ENCODE measurements at places on chromosomes 3 and 15.

DNA sequence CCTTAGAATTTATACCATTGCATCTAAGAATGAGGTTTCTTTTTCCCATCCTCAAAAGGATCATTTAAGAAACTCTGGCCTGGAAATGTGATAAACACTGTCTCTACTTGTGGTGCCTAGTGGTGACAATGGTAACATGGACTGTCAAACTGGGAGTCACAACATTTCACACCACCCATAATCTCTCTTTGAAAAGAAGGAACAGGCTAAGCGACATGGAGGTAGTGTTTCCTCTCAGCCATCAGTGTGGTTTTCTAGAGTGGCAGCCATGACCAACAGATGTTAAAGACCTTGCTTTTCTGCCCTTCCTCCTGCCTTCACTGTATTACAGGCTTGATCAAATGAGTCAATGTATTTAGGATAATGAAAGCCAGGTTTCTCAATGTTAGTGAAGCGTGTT, 283.1 kb upstream of the STAC start:
- no peak for DNase-seq

DNA sequence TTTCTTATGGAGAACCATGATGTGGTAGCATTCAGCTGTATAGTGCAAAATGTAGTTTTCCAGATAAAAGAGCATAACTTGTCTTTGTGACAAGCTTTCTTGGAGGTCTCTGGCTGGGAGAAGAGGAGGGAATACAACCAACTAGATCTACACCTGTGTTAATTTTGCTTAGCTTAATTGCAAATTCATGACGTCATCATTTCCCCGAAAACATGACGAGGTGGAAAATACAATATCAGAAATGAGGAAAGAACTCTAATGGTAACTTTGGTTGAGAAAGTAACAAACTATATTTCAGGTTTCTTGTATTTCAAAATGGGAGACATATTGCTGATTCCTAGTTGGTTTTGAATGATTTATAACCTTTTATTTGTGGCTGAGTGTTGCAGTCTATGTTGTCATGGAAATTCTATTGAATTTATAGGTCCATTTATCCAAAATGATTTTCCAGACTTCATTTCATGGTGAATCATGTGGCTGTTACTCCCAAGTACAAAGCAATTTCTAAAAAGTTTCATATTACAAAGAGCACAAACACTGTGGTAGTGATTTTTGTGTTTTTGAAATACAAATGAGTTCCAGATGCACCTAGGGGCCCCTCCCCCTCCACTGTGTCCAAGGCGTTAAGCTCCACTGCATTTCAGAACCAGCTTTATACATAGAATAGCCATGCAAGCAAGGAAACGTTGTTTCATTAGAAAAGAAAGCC, 307.2 kb downstream of the FEZF2 start:
- no peak for DNase-seq

DNA sequence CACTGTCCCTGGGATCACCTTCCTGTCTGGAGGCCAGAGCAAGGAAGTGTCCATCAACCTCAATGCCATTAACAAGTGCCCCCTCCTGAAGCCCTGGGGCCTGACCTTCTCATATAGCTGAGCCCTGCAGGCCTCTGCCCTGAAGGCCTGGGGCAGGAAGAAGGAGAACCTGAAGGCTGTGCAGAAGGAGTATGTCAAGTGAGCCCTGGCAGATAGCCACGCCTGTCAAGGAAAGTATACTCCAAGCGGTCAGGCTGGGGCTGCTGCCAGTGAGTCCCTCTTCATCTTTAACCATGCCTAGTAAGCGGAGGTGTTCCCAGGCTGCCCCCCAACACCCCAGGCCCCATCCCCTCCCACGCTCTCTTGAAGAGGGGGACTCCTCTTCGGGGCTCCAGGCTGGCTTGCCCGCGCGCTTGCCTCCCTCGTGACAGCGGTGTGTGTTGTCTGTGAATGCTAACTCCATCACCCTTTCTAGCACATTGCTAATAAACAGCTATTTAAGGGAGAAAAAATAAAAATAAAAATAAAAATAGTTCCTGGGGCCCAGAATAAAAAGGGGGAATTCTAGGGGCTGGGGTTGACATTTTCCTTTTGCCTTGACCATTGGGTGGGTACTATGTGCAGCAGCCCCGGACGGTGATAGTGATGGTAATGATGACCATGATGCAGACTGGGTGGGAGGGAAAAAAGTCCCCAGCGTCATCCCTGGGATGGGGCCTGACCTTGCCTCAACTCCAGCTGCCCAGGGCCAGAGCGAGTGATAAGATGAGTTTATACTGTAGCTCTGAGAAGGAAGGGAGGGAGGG, 3.3 kb upstream of the ALAS1 start:
- DNase-seq = no peak

- no peak for DNase-seq
These were observed 62.9 kb upstream of the AGBL1 start for GRCh38 chr15:86016750-86017149.

DNA sequence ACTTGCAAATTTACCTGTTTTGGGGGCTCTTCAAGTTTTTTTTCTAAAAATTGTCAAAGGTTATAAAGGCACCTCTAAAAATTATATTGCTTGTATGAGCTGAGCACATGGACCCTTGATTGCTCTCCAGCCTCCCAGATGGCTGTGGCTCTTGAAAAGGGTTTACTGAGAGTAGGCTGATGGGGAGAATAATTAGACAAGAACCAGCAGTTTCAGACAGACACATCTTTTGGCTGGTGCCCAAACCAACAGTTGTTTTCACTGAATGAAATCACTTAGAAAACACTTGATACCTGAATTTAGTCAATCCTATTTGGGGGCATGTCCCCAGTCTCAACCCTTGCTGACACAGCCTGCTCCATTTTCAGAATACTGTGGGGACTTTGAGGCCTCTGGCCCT, 217.6 kb downstream of the KBTBD8 start:
- DNase-seq = no peak

GRCh38 chr3:6602329-6602728, 258.6 kb upstream of the GRM7 start:
- no peak for DNase-seq

DNA sequence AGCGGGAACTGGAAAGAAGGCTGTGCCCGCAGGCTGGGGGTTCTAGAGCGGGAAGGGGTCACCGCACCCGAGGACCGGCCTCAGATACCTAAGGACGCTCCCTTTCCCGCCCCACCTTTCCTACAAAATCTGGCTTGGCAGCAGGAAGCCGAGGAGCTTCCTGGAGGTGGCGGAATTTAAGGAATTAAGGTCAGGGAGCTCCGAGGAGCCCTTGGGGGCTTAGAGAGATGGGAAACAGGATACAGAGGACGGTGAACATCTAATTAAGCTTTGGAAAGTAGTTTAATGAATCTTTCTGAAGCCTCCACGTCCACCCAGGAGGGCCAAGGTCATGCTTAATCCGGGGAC, 507 bp upstream of the AP3B2 start:
- no peak for DNase-seq

- DNase-seq = no peak
These were observed 110.8 kb downstream of the GREM1 start for GRCh38 chr15:32828507-32829186.

DNA sequence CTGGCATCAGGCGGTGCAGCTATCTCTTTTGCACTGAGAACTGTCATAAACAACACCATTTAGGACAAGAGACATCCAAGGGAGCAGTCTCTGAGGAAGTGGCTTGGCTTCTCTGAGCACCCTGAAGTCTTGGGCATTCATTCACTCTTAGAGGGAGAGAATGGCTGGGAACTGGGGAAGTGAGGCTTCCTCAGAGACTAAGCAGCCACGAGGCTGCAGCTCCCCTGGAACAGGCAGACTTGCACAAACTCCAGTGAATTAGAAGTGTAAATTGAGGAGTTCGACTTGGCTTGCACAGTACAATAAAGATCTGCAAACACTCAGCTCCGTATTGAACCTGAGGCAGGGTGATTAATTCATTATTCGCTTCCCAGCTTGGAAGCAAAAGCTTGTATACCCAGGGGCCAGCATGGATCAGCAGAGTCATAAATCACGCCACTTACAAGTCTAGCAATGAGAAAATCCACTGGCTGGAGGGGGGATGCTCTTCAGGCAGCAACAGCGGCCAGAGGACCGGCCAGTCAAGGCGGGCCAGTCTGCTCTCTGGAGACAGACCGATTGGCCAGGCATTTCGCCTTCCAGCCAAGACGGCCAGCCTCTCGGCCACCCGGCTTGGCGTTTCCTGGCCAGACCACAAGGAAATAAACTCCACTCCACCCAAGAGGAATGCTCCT, 118.8 kb upstream of the ADPGK start:
- DNase-seq = no peak

DNA sequence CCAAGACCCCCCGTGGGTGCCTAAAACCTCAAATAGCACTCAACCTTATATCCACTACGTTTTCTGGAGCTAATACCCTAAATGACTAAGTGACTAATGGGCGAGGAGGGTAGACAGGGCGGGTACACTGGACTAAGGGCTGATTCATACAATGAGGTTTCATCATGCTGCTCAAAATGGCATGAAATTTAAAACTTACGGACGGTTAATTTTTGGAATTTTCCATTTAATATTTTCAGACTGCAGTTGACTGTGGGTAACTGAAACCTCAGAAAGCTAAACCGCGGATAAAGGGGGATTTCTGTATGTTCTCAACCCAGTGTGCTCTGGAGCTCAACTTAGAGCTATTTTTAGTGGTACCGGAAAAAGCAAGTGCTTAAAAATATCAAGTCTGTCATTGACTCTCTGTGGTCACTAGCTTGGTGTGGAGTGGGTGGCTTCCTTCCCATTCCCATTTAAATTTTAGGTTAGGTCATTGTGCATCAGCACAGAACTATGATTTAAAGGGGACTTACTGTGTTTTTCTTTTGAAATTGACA, 72.9 kb downstream of the LRRC28 start:
- DNase-seq = no peak

DNA sequence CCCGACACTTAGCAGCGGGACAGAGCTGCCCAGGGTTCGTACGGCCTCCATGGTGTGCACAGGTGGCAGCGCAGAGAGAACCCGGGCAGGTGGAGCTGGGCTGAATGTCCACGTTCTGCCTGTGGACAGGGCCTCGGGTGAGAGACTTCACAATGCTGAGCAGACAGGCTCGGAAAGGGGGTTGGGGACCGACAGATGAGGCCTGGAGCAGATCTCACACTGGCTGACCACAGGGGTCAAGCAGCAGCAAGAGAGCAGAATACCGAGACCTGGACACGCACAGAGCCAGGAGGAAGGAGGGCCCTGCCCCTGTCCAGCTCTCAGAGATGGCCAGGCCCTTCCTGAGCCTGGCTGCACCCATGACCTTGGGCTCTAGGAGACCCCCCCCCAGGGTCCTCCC, 83.0 kb downstream of the VGLL4 start:
- DNase-seq = no peak

GRCh38 chr3:8629151-8630021, 15.2 kb downstream of the SSUH2 start:
- no peak for DNase-seq

DNA sequence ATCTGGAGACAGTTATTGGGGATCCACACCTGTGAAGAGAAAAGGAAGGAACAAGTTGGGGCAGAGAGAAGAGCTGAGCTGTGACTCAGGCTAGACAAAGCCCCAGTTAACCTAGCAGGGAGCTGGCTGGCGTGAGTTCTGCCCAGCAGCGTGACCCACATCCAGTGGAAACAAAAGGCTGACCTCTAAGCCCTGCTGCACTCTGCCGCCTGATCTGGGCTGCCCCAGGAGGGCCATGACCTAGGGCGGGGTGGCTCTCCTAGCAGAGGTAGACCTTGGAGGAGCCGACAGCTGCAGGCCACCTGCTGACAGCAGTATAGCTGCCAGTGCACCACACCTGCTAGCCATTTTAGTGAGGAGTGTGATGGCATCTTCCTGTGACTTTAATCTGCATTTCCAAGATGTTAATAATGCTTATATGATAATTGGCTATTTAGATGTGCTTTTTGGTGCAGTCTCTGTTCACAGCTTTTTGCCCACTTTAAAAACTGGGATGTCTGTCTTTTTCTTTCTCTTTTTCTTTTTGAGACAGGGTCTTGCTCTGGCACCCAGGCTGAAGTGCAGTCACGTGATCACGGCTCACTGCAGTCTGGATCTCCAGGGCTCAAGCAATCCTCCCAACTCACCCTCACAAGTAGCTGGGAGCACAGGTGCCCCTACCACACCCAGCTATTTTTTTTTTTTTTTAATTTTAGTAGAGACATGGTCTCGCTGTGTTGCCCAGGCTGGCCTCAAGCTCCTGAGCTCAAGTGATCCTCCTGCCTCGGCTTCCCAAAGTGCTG, 78.1 kb downstream of the LSM3 start:
- DNase-seq = no peak

DNA sequence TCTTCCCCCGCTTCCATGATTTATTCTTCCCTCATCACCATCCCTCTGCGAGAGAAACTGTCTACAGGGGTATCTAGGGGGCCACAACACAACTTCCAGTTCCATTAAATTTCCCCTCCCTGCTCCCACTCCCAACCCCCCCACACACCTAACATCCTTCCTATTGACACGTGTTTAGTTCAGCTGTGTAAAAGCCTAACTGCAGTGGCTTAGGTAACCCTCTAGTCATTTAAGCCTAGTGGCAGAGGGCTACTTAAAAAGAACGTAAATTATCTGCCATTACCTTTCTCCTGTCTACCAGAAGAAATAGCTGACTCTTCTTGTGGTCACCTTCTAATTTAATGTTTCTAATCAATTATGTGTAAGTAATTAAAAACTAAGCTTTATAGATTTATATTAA, 56.3 kb downstream of the ZNF148 start:
- DNase-seq = no peak

DNA sequence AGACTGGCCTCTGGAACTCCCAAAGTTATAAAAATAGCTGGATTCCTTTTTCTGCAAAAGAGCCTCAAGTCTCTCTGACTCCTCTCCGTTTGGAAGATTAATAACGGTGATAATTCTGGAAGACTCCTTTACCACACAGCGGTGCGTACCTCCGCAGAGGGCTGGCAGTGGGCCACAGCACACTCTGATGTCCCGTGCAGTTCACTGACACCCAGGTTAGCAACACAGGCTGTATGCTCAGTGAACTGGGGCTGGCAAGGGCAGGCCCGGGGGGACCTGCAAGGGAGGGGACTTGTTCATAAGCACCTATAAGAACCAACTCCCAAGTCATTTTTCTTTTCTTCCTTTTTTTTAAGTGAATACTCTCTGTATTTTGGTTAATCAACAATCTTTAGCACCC, 120.3 kb upstream of the TJP1 start:
- no peak for DNase-seq

Measured in neural crest cell (in vitro differentiated cells).